LoVo (cell line): ENCODE measurements at places on chromosomes 6 and 20.

- no peak for DNase-seq
These were observed 640 bp downstream of the SAYSD1 start for GRCh38 chr6:39114388-39114703.

DNA sequence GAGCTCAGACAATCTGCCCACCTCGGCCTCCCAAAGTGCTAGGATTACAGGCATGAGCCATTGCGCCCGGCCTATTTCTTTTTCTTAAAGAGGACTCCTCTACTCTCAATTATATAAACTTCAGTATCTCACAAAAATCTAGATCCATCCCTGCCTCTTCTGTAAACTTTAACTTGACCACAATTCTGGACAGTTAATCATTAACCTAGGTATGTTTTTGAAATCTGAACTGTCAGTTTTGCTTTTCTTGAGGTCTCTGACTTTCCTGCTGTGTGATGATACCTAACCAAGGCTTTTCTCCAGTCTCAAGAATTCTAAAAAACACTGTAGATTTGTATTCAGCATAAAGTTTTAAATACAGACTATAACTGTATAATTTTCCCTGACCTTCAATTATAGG lies 388.2 kb upstream of the SYNCRIP start:
- no peak for DNase-seq

- DNase-seq, result no peak
These were observed 3.9 kb downstream of the CDKAL1 start for GRCh38 chr6:20538131-20538662.

DNA sequence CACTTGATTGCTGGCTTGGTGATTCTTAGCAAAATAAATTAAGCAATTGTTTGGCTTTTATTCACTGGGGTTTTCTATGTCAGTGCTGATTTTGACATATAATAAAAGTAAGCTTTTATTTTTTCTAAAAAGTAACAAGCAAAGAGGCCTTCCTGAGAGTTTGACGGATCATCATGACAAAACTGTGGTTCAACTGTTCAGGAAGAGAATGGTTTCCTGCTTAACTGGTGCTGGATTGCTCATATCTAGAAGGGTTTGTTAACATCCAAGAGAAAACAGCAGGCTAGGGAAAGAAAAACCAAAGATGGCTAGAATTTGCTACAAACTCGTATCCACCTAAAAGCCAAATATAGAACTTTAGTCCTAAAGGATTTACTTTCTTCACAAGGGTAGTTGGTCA lies 21.2 kb downstream of the SERPINB1 start:
- no peak for DNase-seq

DNA sequence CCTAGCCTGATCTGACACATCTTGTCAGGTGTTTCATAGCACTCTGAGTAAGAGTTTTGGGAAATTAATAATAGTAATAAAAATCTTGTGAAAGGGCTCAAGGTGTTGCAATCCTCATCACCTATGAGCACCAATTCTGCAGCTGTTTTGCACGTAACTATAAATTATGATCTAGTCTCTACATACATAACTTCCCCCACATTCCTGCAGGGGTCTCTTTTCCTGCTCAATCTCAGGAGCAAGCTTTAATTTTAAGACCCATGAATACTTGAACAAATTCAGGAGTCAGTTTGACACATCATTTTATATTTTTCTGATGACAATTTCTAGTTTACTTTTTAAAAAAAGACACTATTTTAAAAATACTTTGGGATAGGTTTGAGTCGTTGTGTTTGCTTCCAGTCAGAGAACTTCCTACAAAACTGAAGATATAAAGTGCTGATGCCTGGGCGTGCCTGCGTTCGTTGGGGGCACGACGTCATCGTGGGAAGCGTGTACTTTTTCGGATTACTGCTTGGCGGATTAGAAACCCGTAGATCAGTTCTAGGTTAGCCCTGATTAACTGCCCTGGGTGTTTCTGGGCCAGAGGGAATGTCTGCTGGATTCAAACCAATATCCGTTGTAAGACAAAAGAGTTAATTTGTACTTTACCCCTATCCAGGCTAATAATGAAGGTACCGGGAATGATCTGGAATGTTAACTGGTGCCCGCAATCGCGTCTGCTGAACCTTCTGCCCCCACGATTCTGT lies 1.0 kb upstream of the E2F3 start:
- DNase-seq, result peak; percentile 52

DNA sequence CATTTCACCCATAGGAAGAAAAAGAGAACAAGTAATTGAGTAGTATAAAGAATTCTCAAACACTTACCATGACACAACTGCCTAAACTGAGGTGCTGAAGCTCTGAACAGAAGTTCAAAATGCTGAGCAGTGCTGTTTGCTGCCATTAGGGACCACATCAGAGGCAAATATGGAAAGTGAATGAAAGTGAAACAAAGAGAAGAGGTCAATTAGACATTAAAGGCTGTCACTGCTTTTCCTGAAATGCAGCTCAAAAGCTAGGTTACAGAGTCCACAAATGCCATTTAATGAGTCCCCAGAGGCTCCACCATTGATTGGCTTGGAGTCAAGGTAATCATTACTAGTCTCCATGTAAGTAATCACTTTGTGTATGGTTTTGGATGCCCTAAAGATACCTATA lies 46.1 kb downstream of the POU3F2 start:
- no peak for DNase-seq

DNA sequence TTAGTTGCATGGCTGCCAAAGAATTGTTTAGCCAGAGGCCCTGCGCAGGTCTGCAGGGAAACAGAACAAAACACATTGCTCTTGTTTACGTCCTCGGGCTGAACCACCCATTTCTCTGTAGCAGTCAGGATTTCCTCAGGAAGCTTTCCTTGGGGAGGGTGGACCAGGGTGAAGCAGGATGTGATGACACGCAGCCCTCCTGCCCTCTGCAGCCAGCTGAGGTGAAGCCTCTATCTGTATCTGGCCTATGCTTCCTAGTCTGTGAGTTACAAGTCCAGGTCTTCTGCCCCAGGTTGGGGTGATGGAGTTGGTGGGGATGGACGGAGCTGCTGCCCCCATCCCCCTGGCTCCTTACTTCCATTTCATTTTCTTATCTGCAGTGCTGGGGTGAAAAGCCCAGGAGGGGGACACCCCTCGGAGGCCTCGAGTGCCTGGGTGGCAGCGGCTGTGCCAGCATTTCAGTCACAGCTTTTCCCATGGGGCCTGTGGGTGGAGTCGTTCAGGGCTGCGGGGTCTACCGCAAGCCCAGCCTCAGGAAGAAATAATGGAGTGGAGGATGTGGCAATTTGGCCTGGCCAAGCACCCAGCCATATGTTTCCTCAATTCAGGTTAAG lies 24.9 kb downstream of the SASH1 start:
- DNase-seq, result no peak

- no peak for DNase-seq
These were observed 52.2 kb downstream of the RREB1 start for GRCh38 chr6:7159790-7160525.

DNA sequence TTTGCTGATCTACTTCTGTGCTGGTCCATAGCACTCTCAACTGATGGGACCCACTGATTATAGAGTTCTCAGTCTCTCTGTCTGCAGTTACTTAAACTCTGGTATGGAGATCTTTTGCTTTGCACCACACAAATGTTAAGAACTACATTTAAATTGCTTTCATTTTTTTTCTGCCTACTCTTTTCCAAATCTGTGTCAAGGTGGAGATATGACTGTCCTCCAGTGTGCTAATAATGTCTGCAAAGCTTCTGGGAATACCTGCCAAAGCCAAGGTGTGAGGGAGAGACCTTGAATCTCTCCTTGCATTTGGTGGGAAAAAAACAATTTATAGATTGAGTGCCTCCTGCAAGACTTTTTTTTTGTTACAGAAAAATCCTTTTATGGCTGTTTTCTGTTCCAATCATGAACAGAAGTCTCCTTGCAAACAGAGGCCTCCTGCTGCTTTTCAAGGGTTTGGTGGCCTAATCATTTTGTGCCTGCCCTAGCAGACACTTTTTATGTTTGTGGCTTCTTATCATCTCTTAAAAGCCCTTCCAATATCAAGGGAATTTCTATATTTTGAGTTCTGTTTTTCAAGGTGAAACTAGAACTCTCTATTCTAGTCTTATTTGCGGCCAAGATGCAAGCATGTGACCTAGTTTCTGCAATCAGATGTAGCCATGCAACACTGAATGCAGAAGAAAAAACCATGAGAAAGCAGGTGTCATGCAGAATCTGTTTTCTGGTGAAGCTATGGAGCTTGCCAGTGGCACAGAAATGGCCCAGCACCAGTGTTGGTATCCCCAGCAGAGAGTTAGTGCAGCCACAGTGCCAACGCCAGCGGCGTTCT lies 23.2 kb upstream of the AKIRIN2 start:
- DNase-seq, result no peak

GRCh38 chr6:79842376-79843040 lies 104.8 kb downstream of the ELOVL4 start:
- no peak for DNase-seq

DNA sequence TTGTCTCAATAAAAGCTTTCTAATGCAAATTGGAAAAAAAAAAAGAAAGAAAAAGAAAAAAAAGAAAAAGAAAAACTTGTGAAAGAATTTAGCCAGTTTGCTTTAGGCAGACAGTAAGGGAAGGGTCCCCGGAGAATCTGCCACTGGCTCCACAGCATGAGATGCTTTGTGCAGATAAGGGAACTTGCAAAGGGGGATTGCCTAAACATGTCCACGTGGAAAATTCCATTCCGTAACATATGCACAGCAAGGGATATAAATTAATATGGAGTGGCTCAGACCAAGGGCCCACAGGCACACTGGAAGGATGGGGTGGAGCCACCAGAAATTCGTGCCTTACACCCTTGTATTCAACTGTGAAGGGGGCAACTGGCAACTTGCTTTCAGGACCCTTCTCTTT lies 45.4 kb downstream of the MKKS start:
- no peak for DNase-seq

DNA sequence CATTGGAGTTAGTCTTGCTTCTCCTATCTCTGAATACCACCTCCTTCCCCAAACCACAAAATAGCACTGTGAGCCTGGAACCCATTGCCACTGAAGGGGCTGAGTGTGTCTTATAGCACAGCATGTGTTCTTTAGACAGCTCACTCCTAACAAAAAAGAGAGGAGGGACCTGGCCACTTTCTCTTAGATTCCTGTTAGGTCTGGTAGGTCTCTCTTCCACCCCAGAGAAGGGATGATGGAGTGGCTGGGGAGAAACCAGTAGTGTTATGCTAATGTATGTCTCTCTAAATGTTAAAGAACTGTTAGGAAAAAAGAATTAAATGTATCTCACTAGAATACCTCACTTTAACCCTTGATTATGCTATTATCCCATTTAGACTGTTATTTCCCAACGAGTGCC lies 340.3 kb downstream of the EPHA7 start:
- no peak for DNase-seq

GRCh38 chr6:14930366-14930989 lies 315.4 kb upstream of the JARID2 start:
- no peak for DNase-seq

GRCh38 chr6:25122622-25123237 lies 156.4 kb upstream of the CARMIL1 start:
- DNase-seq, result no peak

DNA sequence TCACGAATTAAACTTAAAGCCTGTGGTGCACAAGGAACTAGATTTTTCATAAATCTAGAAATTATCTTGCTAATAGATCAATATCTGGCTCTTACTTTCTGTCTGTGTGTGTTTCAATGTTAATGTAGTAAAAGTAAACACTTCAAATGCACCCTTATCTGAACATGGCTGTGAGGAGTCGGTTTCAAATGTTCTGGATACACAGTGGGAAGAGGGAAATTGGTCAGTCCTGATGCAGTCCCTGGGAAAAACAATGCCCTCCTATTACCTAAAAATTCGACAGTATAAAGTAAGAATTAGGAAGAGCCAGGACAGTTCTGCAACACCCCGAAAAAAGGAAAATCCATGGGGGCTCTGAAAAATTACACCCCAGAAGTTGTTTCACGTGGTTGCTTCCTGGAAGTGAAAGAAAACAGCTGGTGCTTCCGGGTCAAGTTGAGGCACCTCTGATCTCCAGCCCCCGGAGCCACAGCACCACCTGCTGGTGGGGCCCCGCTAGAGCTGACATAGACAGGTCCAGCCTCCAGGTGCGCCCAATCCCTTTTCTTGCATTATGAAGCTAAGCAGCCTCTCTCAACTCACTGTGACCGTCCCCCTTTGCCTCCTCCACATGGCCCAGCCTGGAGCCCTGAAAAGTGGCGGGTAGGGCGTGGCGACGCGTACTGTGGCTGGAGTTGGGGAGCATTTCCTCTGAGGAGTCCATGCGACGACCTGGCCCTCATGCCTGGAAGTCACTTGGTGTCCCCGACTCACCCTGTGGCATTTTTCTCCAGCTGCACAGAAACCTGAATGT lies 8.3 kb downstream of the SEMG2 start:
- DNase-seq, result peak; percentile 37

DNA sequence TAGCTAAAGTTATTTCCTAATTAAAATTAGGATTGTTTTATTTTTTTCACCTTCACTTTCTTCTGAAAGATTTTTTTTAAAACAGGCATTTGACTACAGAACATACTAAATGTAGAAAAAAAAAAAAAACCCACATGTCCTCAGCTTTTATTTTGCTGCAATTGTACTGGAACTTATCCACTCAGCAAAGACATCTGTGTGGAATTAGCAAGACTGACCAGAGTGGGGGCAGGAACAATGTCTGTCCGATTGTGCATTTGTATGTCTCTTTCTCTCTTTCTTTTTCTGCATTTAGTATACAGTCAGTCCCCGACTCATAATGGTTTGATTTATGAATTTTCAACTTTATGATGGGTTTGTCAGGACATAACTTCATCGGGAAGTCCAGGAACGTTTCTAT lies 77.3 kb downstream of the CHD6 start:
- DNase-seq, result no peak

DNA sequence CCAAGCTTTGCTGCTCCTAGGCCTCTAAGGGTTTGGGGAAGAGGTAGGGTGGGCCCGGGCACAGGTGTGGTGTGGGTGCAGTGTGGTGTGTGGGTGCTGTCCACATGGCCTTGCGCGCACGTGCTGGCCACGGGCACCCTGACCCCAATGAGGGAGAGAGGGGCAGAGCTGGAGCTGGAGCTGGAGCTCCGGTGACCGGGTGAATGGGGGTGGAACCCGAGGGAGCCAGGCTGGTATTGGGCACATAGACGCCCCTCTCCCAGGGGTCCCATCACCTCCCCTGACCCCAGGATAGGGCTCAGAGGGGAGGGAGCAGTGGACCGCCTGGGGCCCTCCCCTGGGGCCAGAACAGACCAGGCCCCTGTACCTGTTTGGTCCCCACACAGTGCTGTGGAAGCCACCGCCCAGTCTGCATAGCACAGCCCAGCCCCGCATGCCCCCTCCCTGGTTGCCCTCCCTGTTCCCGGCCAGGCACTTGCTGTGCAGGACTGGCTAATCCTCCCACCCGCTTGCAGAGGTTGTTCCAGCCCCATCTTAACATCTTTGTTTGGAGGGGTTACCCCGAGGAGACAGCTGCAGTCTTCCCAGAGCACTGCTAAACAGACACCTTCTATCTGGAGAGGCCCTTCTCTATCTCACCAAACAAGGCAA lies 984 bp downstream of the ADAM33 start:
- DNase-seq, result no peak
